SJCRH30 (cell line): ENCODE measurements at places on chromosomes 3 and 15.

DNA sequence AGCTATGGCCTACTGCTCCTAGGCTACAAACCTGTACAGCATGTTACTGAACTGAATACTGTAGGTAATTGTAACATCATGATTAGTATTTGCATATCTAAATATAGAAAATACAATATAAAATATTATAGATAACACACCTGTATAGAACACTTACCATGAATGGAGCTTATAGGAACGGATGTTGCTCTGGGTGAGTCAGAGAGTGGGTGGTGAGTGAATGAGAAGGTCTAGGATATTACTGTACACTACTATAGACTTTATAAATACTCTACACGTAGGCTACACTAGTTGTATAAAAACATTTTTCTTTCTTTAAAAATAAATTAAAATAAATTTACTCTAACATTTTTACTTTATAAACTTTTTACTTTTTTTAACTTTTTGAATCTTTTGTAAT is 224.0 kb upstream of the CBLB start:
- H3K4me3 ChIP-seq: no peak overlapping the region
- H3K27me3 ChIP-seq: no peaks in the 10 kb centered on the region
- no peaks in the 10 kb centered on the region for H3K4me1 ChIP-seq
- DNase-seq: no peak
- no peaks in the 10 kb centered on the region for H3K36me3 ChIP-seq

DNA sequence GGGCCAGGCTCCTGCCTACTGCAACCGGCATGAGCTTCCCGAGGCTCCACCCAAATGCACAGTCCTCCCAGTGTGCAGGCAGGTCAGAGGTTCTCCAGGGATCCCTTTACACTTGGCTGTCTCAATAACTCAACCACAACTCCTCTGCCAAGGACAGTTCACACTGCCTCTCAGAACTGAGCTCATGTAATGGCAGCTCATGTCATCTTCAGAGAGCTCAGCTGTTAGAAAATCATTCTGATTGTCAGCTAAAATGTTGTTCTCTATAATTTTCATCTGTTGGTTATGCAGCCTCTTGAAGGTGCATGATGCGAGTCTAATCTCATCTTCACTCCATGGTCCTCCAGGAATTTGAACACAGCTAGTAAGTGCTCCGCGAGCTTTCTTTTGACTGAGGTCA is 76.7 kb downstream of the SST start:
- H3K27ac ChIP-seq: no peak overlapping the region
- no peaks in the 10 kb centered on the region for H3K36me3 ChIP-seq
- H3K4me1 ChIP-seq: no peaks in the 10 kb centered on the region
- no peaks in the 10 kb centered on the region for H3K27me3 ChIP-seq
- H3K4me3 ChIP-seq: no peak overlapping the region

GRCh38 chr3:171401432-171401831 is 58.8 kb downstream of the TNIK start:
- no peak overlapping the region for H3K27ac ChIP-seq
- no peak overlapping the region for H3K4me3 ChIP-seq

- H3K27ac ChIP-seq: no peak overlapping the region
- no peak for DNase-seq
- H3K36me3 ChIP-seq: no peaks in the 10 kb centered on the region
- H3K4me1 ChIP-seq: no peaks in the 10 kb centered on the region
Measured at GRCh38 chr3:49602877-49603411, 48.7 kb downstream of the BSN start.

- no peak overlapping the region for H3K27ac ChIP-seq
- no peak for DNase-seq
- no peak overlapping the region for H3K4me3 ChIP-seq
- H3K4me1 ChIP-seq: no peaks in the 10 kb centered on the region
- H3K36me3 ChIP-seq: no peaks in the 10 kb centered on the region
Measured at GRCh38 chr15:76377217-76377616, 40.6 kb downstream of the ISL2 start.

GRCh38 chr3:32780735-32781210 is 37.0 kb upstream of the TRIM71 start:
- H3K36me3 ChIP-seq: no peaks in the 10 kb centered on the region
- peak overlapping the region; percentile 84 for H3K27ac ChIP-seq
- H3K4me3 ChIP-seq: peak overlapping the region; percentile 68
- H3K4me1 ChIP-seq: peaks cover 5% of the 10 kb centered on the region; the same call in 1 of the 2 replicates
- DNase-seq: peak; percentile 81
- H3K27me3 ChIP-seq: no peaks in the 10 kb centered on the region

GRCh38 chr3:69926385-69926784 is 73.1 kb upstream of the SAMMSON start:
- H3K27me3 ChIP-seq: no peaks in the 10 kb centered on the region
- no peaks in the 10 kb centered on the region for H3K36me3 ChIP-seq
- no peaks in the 10 kb centered on the region for H3K4me1 ChIP-seq

DNA sequence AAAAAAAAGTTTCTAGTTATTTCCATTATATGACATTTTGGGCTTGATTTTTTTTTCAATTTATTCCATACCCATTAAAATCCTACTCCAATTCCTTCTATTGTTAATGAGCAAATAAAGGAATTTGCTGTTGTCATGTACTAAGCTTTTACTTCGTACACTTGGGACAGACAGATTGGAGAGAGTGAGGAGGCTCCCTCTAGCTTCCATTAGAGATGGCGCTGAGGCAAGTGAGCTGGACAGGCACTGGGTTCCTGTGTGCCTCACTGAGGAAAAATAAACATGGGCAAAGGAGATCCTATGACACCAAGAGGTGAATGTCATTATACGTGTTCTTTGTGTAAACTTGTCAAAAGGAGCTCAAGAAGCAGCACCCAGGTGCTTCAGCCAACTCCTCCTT is 441.1 kb upstream of the MDFIC2 start:
- H3K27ac ChIP-seq: no peak overlapping the region
- H3K4me1 ChIP-seq: no peaks in the 10 kb centered on the region
- H3K4me3 ChIP-seq: no peak overlapping the region
- no peaks in the 10 kb centered on the region for H3K36me3 ChIP-seq
- no peaks in the 10 kb centered on the region for H3K27me3 ChIP-seq

GRCh38 chr3:44396200-44397171 is 57.9 kb downstream of the TCAIM start:
- no peak overlapping the region for H3K27ac ChIP-seq
- DNase-seq: no peak
- H3K36me3 ChIP-seq: no peaks in the 10 kb centered on the region
- H3K27me3 ChIP-seq: no peaks in the 10 kb centered on the region
- no peak overlapping the region for H3K4me3 ChIP-seq
- H3K4me1 ChIP-seq: no peaks in the 10 kb centered on the region

DNA sequence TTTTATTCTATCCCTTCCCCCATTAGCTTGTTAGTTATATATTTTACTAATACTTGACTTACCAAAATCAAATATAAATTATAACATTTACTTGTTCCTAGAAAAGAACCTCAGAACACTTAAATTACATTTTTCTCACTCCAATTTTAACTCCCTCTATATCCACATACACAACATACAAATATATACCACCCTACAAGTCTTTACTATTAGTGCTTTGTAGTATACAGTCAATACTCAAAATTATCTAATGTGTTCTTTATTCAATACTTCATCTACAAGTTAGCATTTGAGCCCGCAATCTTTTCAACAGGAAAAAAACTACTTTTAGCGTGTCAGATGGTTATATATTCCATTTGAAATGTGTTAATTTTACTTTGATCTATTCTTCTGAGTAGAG is 100.3 kb downstream of the ADAM10 start:
- H3K4me1 ChIP-seq: no peaks in the 10 kb centered on the region
- no peak overlapping the region for H3K27ac ChIP-seq
- no peak for DNase-seq
- no peak overlapping the region for H3K4me3 ChIP-seq

- no peaks in the 10 kb centered on the region for H3K36me3 ChIP-seq
- H3K4me1 ChIP-seq: peaks cover 10% of the 10 kb centered on the region
- no peaks in the 10 kb centered on the region for H3K27me3 ChIP-seq
- no peak for DNase-seq
Measured at GRCh38 chr3:4580346-4581123, 87.4 kb downstream of the ITPR1 start.

DNA sequence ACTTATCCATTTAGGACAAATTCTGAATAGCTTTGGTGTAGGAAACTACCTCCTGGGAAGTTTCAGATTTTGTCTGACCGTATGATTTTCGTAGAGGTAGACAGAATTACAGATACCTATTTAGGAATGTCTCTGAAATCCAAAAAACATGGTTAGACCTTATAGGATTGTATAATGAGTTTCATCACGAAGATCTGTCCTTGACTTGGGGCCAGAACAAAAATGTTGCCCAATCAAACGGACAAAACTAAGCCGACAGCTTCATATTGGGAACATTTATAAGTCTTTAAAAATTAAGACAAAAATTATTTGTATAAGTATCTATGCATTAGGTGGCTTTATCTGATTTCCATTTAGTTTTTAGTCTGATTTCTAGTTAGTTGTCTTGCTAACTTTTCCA is 32.6 kb downstream of the MNS1 start:
- no peak overlapping the region for H3K4me3 ChIP-seq
- no peak for DNase-seq
- H3K4me1 ChIP-seq: no peaks in the 10 kb centered on the region
- H3K36me3 ChIP-seq: peaks cover 1% of the 10 kb centered on the region; the same call in 1 of the 2 replicates
- no peaks in the 10 kb centered on the region for H3K27me3 ChIP-seq

GRCh38 chr3:39130693-39131265 is 22.6 kb downstream of the CSRNP1 start:
- no peak overlapping the region for H3K4me3 ChIP-seq
- no peaks in the 10 kb centered on the region for H3K4me1 ChIP-seq
- no peaks in the 10 kb centered on the region for H3K36me3 ChIP-seq

DNA sequence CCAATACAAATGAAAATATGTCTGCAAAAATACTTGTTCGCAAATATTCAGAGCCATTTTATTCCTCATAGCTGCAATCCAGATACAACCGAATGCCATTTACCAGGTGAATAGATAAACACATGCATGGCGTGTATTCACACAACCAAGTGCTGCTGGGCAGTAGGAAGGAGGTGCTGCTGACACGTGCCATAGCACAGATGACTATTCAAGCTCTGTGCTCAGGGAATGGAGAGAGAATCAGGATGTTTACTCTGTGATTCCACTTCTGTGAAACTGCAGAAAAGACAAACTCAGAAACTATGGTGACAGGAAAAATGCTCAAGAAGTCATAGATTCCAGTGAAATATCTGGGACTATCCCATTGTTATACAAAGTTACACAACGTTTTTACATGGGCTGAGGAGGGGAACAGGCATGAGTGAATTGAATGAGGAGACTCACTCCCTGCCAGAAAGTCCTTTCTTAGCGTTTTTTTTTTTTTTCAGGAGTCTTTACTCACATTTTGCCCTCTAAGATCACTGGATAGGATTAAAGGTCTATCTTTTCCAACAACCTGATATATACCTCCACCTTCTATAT is 152.9 kb upstream of the NDN start:
- no peaks in the 10 kb centered on the region for H3K4me1 ChIP-seq
- no peaks in the 10 kb centered on the region for H3K36me3 ChIP-seq
- H3K27me3 ChIP-seq: no peaks in the 10 kb centered on the region
- no peak overlapping the region for H3K27ac ChIP-seq

DNA sequence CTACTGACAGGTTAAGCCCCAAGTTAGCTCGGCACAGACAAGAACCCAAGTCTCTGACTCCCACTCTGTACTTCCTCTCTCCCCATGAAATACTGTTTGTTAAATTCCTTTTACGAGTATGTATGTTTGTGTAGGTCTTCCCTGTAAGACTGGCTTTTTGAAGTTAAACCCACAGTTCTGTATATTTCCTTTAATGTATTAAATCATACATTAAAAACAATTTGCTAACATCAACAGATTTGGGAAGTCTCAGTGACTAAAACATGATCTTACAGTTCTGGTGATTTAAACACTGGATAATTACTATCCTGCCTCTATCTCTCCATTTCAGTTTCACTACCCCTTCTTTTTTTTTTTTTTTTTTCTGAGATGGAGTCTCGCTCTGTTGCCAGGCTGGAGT is 4.4 kb downstream of the CMTM6 start:
- no peak overlapping the region for H3K4me3 ChIP-seq
- no peak overlapping the region for H3K27ac ChIP-seq
- no peak for DNase-seq
- H3K4me1 ChIP-seq: no peaks in the 10 kb centered on the region

GRCh38 chr3:29171043-29171990 is 109.6 kb upstream of the RBMS3 start:
- H3K27ac ChIP-seq: no peak overlapping the region
- no peak for DNase-seq
- H3K4me3 ChIP-seq: no peak overlapping the region
- no peaks in the 10 kb centered on the region for H3K4me1 ChIP-seq

DNA sequence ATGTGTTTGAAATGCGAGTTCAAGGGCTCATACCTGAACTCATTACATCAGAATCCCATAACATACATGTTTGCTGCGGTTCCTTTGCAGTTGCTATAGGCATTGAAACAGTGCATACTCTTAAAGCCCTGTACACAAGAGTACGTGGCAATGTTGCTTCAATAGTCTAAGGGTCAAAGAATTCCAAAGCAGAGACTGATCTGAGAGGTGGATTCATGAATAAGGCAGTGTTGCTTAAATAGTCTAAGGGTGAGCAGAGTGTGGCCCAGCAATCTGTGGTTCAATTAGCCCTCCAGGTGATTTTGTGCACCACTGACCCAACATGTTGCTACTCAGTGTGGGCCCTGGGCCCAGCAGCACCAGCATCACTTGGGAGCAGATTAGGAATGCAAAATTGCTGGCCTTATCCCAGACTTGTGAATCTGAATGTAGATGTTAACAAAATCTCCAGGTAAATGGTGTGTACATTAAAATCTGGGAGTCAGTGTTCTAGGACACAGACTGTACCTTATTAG is 314.7 kb upstream of the UMPS start:
- DNase-seq: no peak
- no peak overlapping the region for H3K27ac ChIP-seq
- H3K4me3 ChIP-seq: no peak overlapping the region

DNA sequence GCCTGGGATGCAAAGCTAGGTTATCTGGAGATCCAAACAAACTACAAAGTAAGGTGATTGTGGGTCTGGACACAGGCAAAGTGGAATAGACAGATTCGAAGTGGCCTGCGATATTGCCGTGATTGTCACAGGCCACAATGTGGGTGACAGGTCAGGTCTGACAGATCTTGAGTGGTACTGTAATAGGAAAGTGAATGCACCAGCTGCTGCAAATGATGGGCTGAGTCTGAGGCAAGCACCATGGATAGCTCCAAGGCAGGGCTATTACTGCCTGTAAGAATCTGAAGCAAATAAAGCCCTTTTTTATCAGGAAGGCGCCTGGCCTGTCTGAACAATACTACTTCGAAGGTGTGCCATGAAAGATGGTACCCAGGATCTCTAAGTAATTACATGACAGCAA is 10.0 kb downstream of the ARMC8 start:
- H3K36me3 ChIP-seq: peaks cover 19% of the 10 kb centered on the region
- peak; percentile 58 for DNase-seq
- no peaks in the 10 kb centered on the region for H3K27me3 ChIP-seq
- no peak overlapping the region for H3K27ac ChIP-seq

DNA sequence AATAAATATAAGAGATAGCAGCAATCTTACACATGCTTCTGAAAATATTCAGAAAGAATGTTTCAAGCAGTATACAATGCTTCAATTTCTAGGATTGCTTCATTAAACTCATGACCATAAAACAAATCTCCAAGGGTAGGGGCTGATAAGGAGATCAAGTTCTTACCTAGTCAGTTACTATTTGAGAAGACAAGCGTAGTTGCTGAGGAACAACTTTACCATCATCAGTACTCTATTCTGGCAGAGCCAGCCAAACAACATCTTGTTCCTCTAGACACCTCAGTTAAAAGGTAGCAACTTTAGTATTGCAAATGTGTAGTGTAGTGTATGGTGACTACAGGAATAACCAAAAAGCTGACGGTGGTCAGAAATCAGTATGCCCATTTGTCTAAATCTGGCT is 85.4 kb upstream of the CHRM5 start:
- no peak for DNase-seq
- H3K4me1 ChIP-seq: no peaks in the 10 kb centered on the region
- H3K4me3 ChIP-seq: no peak overlapping the region
- no peak overlapping the region for H3K27ac ChIP-seq
